CD4-positive, alpha-beta T cell treated with Interleukin-15 for 4 hours (primary cell): ENCODE measurements at places on chromosomes 5 and 9.

- DNase-seq = no peak
Measured at GRCh38 chr5:34881246-34881645, 34.1 kb downstream of the RAD1 start.

DNA sequence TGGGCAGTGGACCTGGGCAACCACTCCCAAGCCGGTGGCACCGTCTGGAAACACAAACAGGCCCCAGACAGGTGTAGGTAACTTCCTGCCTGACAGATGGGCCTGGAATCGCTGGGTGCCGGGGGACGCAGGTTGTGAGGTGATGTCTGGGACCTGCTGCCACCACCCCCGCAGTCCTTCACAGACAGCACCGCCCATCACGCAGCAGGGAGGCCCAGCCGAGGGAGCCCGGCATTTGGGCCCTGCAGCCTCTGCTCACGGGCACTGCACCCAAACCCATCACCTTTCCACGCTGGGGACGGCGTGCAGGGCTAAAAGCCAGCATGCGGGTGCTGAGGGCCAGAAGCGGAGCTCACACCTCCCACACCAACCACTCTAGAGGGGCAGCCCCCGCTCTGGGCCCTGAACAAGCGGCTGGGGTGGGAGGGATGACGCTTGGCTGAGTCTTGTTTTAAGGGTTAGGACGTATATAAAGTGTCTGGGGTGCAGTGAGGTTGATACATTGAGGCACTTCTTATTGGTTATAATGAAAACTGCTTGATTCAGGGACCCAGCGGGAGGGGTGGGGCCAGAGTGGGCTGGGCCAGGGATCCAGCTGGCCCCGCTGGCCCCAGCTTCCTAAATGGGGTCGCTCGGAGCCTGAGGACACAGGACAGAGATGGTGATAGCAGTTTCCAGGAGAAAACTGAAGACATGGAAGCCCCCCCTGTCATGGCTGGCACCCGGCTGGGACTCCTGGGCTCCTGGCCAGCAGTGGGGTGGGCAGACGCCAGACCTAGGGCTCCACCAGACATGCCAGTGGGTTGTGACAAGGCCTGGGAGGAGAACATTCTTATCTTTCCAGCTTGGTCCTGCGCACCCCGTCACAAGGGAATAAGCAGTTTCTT lies 11.3 kb downstream of the MYMK start:
- no peak for DNase-seq

GRCh38 chr9:16145196-16145950 lies 592.5 kb downstream of the CCDC171 start:
- DNase-seq = no peak

GRCh38 chr9:110047955-110048402 lies 160.0 kb downstream of the C9orf152 start:
- no peak for DNase-seq

- DNase-seq = no peak
Measured at GRCh38 chr9:99497641-99498040, 275.6 kb downstream of the SEC61B start.

DNA sequence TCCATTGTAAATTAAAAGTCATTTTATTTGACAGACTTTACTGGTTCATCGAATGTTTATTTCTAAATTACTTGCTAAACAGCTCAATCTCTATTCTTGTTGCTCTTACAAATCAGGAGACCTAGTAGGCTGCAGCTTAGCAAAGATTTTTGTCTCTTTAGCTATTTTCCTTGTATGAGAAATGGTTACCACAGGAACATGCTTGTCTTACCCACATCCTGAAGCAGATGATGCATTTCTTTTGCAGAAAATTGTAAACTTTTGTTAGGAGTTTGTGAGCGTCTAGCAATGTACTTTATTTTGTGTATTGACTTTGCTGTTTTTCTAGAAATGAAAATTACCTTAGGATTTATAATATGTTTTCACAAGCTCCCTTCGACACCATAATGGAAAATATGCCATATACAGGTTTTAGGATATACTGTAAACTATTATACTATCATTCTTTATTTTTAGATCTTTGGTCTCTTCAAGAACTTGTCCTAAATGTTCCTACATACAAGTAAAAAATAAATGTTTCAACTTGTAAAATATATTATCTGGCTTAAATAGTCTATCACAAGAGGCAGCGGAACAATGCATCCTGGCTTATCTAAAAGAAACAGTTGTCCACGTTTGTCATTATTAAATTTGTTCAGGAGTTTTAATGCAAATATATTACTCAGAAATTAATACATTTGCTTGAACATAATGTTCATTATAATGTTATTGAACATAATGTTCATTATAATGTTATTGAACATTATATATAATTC lies 54.1 kb downstream of the SPEF2 start:
- peak; percentile 55 for DNase-seq

- DNase-seq = no peak
Measured at GRCh38 chr5:65142016-65142415, 339.7 kb downstream of the ADAMTS6 start.

- no peak for DNase-seq
Measured at GRCh38 chr5:78649211-78649695, 681 bp upstream of the LHFPL2 start.
